Stimulated activated CD8-positive, alpha-beta memory T cell treated with anti-CD3 and anti-CD28 coated beads, Interleukin-4, amount 100 ng/mL, for 1 hour (primary cell): ENCODE measurements at places on chromosomes 7 and 10.

DNA sequence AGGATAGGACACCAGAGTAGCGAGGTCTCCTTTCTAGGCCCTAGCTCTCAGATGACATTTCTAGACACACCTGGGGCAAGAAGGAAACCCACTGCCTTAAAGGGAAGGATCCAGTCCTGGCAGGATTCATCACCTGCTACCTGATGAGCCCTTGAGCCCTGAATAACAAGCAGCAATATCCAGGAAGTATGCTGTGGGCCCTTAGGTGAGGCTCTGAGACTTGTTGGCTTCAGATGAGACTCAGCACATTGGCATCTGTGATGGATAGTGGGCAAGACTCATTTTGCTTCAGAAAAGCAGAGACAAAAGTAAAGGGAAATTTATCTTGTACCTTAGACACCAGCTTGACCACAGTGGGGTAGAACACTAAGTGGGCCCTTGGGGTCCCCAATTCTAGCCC lies 238.4 kb upstream of the MEOX2 start:
- DNase-seq, result no peak

DNA sequence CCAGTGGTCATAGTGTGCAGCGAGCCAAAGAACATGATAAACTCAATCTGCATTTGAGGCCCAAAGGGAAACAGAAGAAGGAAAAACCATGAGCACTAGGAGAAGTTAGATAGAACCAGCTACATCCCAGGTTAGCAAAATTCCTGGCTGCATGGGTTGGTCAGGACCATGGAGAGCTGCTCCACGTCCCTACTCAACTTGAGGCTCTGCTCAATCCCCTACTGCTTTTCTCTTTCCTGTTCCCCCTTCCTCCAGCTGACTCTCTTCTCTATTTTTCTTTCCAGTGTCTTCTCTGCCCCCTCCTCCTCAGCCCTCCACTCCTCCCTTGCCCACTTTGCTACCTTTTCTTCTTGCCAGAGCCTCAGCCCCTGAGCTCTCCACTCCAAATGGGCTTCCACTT lies 21.9 kb upstream of the VSIR start:
- DNase-seq, result no peak

DNA sequence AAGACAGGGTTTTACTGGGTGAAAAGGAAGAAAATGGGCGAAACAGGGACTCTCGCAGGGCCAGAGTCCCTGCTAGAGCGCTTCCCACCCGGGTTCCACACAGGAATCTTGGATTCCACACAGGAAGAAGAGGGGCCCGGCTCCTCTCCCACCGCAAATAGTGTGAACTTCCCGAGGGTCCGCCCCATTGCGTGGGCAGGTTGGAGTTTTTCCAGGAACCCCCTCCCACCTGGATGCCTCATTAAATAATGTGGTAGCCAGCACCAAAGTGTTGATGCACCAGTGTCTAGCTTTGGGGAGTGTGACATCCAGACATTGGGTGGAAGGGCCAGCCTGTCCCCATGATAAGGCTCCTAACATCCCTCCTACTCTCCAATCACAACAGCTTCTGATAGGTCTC lies 330.3 kb upstream of the ZNF32 start:
- DNase-seq, result no peak

- DNase-seq, result no peak
These were observed 95.8 kb downstream of the CHST15 start for GRCh38 chr10:123997486-123998196.

DNA sequence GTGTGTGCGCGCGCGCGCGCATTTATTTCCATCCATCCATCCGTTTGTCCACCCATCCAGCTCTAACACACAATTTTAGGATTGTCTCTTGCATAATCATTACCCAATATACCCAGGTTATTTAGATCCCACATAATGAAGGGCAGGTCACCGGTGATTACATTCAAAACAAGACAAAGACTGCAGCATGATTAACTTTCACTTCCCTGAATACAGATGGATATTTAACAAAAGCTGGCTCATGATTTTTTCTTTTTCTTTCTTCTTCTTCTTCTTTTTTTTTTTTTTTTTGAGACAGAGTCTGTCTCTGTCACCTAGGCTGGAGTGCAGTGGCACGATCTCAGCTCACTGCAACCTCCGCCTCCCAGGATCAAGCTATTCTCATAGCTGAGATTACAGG lies 86.2 kb downstream of the SH3PXD2A start:
- no peak for DNase-seq

DNA sequence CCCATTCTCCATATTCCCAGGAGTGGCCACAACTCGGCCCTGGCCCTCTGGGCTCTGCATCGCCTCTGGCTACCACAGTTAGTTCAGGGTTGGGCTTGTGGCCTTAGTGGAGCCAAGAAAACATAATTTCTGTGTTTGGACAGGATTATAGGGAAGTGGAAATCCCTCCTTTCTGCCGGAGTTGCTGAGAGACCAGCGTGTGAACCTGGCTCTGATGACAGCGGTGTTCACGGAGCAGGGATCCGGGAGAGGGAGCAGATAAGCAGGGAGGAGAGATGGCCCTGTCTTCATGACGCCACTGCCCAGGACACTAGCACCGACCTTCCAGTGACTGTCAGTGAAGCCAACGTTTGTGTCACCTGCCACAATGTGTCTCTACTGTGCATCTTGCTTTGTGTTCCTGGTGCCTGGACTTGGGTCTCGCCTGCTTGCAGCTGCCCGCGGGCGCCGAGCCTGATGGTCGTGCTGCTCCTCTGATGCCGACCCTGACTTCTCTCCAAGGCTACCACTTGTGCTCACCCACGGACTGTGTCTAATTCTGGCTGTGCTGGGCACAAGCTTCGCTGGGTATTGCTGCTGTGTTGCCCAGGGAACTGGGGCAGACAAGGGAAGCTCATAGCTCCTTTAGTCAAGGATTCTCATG lies 67.0 kb upstream of the VIPR2 start:
- DNase-seq, result no peak

DNA sequence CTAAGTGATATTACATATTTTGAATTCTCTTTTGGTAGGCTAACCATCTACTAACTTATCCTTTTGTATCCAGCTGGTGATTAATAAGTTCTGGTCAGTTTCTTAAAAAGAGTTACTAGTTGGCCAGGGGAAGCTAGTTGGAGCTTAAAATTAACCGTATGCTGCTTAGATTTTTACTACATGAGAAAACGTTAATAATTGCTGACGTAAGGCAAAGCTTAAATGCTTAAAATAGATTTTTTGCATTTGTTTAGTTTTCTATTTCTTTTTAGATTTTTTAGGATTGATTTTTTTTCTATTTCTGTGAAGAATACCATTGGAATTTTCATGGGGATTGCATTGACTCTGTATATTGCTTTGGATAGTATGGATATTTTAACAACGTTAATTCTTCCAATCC lies 32.6 kb downstream of the CCDC172 start:
- DNase-seq, result no peak

DNA sequence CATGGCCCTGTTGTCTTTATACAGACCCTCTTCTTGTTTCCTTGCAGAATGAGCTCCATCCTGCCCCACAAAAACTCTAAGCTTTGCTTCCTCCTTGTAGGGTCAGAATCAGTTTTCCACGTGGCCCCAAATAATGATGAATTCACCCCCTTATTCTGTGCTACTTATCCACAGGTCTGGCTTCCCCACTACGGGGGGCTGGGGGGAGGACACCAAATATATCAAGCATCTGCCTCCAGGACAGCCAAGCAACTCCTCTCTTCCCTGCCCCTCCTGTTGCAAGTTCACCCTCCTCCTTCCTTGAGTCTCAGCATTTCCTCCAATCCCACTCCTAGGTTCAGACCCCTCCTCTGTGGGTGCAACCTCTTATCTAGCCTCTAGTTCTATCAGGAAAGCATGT lies 743.3 kb downstream of the GRID1 start:
- no peak for DNase-seq

- DNase-seq, result no peak
These were observed 20.2 kb downstream of the CALML3 start for GRCh38 chr10:5545011-5545410.

DNA sequence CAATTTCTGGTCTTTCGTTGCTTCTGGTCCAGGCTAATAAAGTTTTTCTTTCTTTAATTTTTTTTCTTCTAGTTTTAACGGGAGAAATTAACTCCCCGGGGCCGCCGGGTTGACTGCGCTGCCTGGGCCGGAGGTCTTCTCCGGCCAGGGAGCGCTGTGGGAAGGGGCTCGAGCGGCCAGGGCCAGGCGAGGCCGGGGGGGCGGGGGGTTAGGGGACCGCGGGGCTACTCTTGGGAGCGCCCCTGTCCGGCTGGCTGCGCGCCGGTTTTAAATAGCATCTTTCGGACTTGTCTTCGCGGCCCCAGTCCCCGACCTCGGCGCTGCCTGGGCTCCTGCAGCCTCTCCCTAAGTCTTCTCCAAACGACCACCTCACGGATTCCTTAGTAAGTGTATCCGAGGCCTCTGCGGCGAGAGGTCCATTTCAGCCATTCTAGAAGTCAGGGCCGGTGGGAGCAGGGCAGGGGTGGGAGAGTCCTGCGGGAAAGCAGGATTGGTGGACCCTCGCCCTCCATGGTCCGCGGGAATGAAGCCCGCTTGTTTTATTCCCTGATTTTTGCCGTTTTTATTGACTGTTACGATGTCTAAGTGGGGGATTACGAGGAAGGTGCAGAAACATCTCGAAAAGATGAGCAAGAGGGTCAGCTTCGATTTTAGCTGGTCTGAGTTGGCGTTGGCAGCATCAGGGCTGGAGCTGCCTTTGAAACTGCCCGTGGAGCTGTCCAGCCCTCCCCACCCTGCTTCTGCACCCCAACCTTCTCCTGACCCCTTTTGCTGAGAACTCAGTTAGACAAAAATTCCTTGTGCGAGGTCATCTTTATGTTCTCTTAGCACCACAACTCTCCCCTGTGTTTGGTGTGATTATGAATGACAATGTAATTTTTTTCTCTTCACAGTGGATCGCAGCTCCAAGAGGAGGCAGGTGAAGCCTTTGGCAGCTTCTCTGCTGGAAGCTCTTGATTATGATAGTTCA lies 555 bp downstream of the PHF14 start:
- no peak for DNase-seq
